ENCODE measurements at places on chromosomes 1 and 21.

DNA sequence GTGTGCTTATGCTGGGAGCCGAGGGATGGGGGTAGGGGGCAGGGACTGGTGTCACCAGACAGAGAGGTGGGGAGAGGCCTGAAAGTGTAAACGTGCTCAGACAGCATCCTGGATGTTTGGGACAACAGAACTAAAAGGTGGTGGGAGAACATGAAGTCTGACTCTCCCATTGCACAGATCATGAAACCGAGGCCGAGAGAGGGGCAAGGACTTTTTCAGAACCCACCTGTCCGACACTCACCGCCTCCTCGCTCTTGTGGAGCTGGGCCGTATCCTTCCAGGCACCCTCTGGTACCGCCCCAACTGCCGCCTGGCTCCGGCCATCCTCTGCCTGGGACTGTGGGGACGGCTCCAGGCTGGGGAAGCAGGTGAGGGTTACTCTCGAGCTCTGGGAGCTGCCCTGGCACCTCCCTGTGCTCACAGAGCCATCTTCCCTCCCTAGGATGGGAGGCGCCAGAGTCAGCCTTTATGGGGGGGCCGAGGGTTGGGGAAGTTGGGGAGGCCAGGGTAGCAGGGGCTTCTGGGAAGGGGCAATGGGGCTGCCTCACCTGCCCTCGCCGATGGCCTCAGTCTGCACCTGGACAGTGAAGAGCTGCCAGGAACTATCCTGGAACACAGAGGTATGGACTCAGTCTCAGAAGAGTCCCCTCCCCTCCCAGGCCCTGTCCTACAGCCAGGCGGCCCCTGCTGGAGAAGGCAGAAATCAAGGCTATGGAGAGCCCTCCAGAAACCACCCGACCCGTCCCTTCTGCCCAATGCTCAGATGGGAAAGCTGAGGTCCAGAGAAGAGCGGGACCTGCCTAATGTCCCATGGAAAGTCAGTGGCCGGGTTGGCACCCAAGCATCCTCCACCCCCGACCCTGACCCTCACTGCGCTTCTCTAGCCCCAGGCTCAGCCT, 7.0 kb downstream of the ATP13A2 start:
- no peaks in the 10 kb centered on the region for H3K4me1 ChIP-seq
- DNase-seq, result no peak
- peaks cover 21% of the 10 kb centered on the region for H3K36me3 ChIP-seq
- no peaks in the 10 kb centered on the region for H3K27me3 ChIP-seq
- no peak overlapping the region for H3K27ac ChIP-seq

GRCh38 chr1:200602632-200603031, 17.9 kb downstream of the KIF14 start:
- peaks cover 1% of the 10 kb centered on the region for H3K36me3 ChIP-seq
- H3K27me3 ChIP-seq, result no peaks in the 10 kb centered on the region
- DNase-seq, result no peak
- H3K4me1 ChIP-seq, result no peaks in the 10 kb centered on the region
- H3K27ac ChIP-seq, result no peak overlapping the region

GRCh38 chr1:172929006-172929405, 121.7 kb downstream of the TNFSF18 start:
- H3K36me3 ChIP-seq, result no peaks in the 10 kb centered on the region
- no peak for DNase-seq
- no peaks in the 10 kb centered on the region for H3K27me3 ChIP-seq
- H3K4me1 ChIP-seq, result peaks cover 6% of the 10 kb centered on the region

DNA sequence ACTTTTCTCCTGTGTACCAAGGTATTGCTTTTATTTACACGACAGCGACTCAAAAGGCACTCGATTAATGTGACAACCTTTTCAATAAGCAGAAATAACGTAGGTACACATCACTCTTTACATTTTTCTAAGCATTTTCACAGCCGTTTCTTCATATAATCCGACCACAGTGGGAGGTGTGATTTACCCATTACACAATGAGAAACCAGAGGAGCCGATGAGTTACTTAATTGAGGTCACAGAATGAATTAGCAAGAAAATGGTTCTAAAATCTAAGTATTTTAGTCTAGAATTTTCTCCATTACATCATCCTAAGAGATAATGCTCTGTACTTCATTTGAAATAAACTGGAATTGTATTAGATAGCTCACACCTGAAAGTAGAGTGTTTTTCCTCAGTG, 71.5 kb downstream of the UMODL1 start:
- DNase-seq, result no peak
- no peak overlapping the region for H3K27ac ChIP-seq
- H3K36me3 ChIP-seq, result no peaks in the 10 kb centered on the region
- peaks cover 8% of the 10 kb centered on the region for H3K4me1 ChIP-seq

GRCh38 chr1:28115267-28115666, 26.9 kb upstream of the EYA3 start:
- H3K27me3 ChIP-seq, result no peaks in the 10 kb centered on the region
- peaks cover 10% of the 10 kb centered on the region for H3K4me1 ChIP-seq
- peak; percentile 15 for DNase-seq
- no peaks in the 10 kb centered on the region for H3K36me3 ChIP-seq

DNA sequence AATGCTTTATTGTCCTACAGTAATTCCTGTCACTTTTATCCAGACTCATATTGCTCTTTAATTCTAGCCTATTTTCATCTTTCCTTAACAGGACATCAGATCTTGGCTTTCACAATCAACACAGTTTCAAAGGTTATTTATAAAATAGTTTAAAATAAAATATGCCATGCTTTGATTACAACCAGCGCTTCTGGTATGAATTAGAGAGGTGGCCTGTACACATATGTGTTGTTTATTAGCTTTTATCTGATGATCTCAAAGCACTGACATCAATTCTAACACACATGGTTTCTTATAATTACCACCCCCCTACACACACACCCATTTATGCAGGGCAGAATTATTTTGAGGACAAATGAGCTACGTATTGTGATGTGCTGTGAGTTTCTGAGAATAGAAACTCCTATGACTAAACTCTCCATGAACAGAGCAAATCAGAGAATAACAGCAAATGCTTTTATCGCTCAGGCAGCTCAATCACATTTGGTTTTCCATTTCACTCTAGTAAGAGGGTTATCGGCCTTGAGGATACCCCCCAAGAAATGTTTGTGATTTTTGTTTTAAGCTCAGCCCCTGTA, 18.0 kb downstream of the CD247 start:
- no peak for DNase-seq
- H3K36me3 ChIP-seq, result peaks cover 66% of the 10 kb centered on the region
- no peaks in the 10 kb centered on the region for H3K27me3 ChIP-seq
- peak overlapping the region; percentile 58 for H3K4me3 ChIP-seq

- no peak for DNase-seq
- no peak overlapping the region for H3K4me3 ChIP-seq
- H3K27me3 ChIP-seq, result peaks cover 49% of the 10 kb centered on the region
- H3K36me3 ChIP-seq, result no peaks in the 10 kb centered on the region
- H3K4me1 ChIP-seq, result no peaks in the 10 kb centered on the region
Measured at GRCh38 chr1:205495237-205495823, 9.1 kb upstream of the CDK18 start.

DNA sequence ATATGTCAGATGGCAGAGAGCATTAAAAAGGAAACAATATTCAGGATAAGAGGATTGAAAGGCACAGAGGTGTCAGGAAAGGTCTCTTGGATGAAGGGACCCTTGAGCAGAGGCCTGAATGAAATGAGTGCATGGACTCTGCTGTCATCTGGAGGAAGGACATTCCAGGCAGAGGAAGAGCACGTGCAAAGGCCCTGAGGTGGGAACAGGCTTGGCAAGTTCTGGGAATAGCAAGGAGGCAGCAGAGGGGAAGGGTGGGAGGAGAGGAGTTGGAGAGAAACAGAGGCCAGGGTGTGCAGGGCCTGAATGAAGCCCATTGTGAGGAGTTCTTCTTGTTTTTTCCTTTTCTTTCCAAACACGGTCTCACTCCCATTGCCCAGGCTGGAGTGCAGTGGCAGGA, 59.0 kb upstream of the RUNX3 start:
- H3K27ac ChIP-seq, result no peak overlapping the region
- peaks cover 92% of the 10 kb centered on the region for H3K4me1 ChIP-seq
- H3K36me3 ChIP-seq, result peaks cover 10% of the 10 kb centered on the region
- no peak for DNase-seq
- H3K4me3 ChIP-seq, result peak overlapping the region; percentile 38

DNA sequence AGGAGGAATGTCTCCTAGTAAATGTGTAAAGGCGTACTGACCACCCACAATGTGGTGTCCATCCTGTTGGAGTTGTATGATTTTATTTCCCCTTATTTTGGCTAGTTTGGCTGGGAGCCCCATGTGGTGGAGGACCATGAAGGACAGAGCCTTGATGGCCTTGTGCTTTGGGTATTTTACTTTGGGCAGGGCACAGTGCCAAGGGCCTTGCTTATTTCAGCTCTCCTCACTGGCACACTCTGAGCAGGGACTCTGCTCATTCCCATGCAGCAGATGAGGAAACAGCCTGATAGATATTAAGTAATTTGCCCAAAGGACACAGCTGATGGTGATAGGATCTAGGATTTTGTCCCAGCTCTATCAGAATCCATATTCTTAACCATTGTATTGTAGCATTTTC, 50.2 kb downstream of the SMYD2 start:
- H3K27ac ChIP-seq, result no peak overlapping the region
- no peak overlapping the region for H3K4me3 ChIP-seq
- no peaks in the 10 kb centered on the region for H3K27me3 ChIP-seq
- H3K36me3 ChIP-seq, result peaks cover 12% of the 10 kb centered on the region

- no peaks in the 10 kb centered on the region for H3K27me3 ChIP-seq
- no peak overlapping the region for H3K4me3 ChIP-seq
- H3K27ac ChIP-seq, result no peak overlapping the region
- H3K4me1 ChIP-seq, result no peaks in the 10 kb centered on the region
- peaks cover 5% of the 10 kb centered on the region for H3K36me3 ChIP-seq
Measured at GRCh38 chr1:62841587-62842169, 57.7 kb downstream of the ATG4C start.

- H3K4me1 ChIP-seq, result no peaks in the 10 kb centered on the region
- no peak overlapping the region for H3K4me3 ChIP-seq
- no peaks in the 10 kb centered on the region for H3K36me3 ChIP-seq
- no peak for DNase-seq
- peaks cover 52% of the 10 kb centered on the region for H3K27me3 ChIP-seq
Measured at GRCh38 chr1:201302163-201303152, 19.2 kb downstream of the PKP1 start.

DNA sequence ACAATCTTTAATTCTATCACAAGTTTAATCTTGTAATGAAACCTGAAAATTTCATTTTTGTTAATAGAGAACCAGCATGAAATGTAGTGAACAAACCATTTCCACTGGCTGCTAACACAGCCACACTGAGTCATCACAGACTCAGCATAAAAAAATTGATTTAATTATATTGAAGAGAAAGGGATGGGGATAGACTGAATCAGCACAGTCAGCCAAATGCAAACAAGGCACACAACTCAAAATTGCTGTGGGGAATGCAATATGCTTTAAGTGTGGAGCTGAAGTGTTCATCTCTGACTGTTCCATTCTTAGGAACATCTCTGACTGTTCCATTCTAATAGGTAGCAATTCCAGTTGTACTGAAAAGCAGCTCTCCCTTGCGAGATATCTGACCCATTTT, 299.8 kb downstream of the MRPL39 start:
- DNase-seq, result no peak
- no peaks in the 10 kb centered on the region for H3K4me1 ChIP-seq
- no peak overlapping the region for H3K4me3 ChIP-seq
- no peak overlapping the region for H3K27ac ChIP-seq

DNA sequence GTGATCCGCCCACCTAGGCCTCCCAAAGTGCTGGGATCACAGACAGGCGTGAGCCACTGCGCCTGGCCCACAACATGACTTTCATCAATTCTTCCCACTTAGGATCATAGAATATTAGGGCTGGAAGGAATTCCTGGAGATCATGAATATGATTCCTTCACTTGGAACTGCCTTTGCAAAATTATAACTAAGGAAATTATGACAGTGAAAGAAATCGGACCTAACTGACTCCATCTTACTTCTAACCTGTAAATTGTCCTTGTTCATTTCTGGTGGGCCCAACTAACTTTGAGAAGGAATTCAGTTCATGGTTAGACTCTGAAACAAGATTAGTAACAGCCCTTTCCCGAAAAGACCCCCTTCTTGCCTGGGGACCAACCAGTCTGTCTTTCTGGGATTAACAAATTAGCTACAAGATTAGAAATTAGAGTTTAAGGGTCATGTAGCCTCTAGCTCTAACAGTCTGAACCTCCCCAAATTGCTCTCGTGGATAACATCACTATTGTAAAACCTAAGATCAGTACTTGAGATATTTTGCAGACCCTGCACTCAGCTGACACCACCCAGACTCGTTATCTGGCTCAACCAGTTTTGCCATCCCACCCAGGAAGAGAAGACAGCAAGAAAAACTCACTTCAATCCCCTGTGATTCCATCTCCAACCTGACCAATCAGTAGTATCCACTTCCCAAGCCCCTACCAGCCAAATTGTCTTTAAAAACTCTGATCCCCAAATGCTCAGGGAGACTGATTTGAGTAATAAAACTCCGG, 14.7 kb downstream of the ZBTB8OS start:
- no peak overlapping the region for H3K27ac ChIP-seq
- DNase-seq, result no peak

DNA sequence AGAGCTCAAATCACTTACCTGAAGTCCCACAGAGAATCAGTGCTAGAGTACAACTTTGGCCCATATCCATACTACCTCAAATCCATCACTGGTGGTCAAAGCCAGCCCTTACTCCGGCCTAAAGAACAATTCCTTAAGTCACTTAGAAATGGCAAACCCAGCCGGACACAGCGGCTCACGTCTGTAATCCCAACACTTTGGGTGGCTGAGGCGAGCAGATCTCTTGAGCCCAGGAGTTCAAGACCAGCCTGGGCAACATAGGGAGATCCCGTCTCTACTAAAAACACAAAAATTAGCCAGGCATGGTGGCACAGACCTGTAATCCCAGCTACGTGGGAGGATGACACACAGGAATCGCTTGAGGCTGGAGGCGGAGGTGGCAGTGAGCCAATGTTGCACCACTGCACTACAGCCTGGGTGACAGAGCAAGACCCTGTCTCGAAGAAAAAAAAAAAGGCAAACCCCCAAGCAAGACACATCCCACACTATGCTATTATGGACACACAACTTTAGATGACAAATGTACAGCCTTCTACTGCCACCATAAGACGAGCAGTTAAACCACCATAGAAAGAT, 24.0 kb downstream of the NPHP4 start:
- no peak overlapping the region for H3K4me3 ChIP-seq
- peaks cover 1% of the 10 kb centered on the region for H3K36me3 ChIP-seq
- H3K27ac ChIP-seq, result no peak overlapping the region
- no peaks in the 10 kb centered on the region for H3K4me1 ChIP-seq

DNA sequence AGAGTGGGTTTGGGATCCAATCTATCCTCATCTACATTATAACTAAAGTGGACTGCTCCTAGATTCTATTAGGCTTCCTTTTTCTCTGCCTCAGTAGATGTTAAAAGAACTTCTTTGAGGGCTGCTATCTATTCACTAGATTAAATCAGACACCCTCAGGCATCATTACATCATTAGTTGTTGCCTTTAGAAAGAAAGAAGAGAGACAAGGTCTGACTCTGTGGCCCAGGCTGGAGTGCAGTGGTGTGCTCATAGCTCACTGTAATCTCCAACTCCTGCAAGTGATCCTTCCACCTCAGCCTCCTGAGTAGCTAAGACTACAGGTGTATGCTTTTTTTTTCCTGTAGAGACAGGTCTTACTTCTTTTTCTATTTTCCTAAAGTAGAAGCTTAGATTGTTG, 71.1 kb upstream of the EXO1 start:
- no peaks in the 10 kb centered on the region for H3K4me1 ChIP-seq
- no peak overlapping the region for H3K27ac ChIP-seq
- no peak overlapping the region for H3K4me3 ChIP-seq
- H3K36me3 ChIP-seq, result no peaks in the 10 kb centered on the region
- DNase-seq, result no peak

- peaks cover 68% of the 10 kb centered on the region for H3K27me3 ChIP-seq
- no peaks in the 10 kb centered on the region for H3K36me3 ChIP-seq
- no peak for DNase-seq
- H3K4me1 ChIP-seq, result no peaks in the 10 kb centered on the region
- H3K27ac ChIP-seq, result no peak overlapping the region
Measured at GRCh38 chr1:22343456-22344328, 108.0 kb upstream of the ZBTB40 start.

Data from central memory CD8-positive, alpha-beta T cell (primary cell).